Activated B cell treated with CpG ODN at 0.5 μM for 24 hours (primary cell): ENCODE measurements at places on chromosomes 11 and 22.

- no peak for DNase-seq
Observed at GRCh38 chr11:19164230-19164855, 37.4 kb downstream of the CSRP3 start.

DNA sequence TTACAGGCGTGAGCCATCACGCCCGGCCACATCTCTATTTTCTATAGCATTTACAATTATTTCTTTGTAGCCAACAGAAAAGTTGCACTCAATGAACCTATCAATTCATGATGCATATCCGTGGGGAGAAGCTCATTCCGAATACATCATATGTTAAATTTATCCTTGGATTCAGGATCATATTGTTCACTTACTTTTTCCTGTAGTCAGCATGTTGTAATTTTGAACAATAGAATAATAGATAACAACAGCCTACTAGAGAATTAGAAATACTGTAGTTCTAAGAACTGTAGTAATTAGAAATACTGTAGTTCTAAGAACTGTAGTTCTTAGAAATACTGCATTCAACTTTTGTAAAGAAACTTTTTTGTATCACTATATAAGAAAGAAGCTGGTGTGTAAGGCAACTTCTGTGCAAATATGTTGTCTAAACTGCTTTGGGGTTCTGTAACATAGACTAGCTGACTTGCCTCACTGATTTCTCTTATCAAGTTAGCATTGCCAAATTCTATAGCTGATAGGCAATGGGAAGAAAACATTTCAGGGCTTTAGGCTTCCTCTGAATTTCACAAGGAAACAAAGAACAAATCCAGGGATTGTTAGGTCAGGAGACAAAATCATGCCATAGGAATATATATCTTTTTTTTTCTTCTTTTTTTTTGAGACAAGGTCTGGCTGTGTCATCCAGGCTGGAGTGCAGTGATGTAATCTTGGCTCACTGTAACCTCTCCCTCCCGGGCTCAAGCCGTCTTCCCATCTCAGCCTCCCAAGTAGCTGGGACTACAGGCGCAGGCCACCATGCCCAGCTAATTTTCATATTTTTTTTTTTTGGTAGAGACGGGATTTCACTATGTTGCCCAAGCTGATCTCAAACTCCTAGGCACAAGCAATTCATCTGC lies 91.9 kb downstream of the CSTPP1 start:
- no peak for DNase-seq

DNA sequence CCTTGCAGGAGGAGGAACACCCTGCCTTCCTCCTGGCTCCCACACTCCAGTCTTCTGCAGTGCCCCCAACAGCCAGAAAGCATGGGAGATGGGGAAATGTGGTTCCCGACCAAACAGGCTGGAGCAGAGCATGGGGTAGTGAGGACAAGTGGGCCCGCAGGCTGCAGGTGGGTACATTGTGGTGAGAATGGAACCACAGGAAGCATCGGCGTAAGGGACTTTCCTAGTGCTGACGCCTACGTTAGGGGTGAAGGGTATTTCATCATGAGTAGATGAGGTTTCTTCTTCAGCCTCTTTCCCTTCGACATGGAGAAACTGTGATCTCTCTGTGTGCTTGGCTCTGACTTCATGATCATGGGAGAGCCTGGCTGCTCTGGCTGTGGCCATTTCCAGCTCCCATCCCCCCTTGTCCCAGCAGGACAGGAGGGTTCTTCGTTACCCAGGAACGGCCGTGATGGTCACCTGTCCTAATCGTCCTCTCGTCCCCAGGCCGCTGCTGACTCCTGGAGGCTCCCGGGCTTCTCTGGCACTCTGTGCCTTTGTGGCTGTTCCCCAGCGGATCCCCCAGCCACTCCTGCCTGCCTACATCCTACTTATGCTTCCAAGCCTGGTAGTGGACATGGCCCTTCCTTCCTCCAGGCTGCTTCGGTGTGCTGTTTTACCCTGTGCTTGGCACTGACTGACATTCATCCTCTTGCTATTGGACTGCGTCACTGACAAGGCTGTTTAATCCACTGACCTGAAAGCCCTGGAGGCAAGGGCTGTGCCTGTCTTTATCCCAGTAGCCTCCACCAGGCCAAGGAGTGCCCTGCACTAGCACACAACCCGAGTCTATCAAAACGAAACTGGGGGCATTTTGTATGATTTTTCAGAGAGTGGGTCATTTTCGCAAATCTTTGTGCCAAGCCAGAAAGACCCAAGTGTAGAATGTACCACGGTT lies 65.2 kb upstream of the CECR2 start:
- DNase-seq = peak; percentile 37

- DNase-seq = no peak
Observed at GRCh38 chr11:6566704-6567370, 36.6 kb downstream of the RRP8 start.

DNA sequence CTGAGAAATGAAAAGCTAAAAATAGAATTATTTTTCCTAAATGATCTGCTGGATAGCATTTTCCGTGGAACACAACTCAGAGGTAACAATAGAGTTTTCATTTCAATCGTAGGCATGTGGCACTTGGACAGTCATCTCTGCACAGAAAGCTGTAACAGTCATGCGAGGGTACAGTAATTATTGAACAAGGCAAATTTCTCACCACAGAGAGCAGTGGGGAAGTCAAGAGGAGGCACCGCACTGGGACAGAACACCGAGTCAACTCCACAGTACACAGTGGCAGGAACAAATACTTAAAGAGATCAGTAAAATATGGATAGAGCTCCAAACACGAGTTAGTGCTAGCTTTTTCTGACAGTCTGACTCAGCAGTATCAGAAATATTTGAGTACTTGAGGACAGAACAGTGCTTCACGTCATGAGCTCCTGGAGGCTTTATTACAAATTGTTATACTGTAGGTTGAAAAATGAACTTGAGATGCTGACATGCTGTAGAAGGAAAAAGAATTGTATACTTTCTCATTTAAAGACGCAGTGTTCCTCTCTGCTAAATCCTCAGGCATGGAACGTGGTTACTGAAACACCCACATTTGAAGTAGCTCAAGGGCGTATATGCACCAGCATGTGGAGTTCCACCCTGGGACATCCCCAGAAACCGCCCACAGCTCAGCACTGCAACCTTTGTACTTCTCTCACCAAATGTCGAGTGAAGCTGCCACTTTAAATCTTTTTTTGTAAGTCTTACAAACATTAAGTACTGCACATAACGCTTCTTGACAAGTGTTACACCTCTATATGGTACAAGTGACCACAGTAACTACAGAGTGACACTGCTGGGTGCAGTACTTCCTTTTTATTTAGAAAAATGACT lies 27.4 kb upstream of the YPEL1 start:
- no peak for DNase-seq

DNA sequence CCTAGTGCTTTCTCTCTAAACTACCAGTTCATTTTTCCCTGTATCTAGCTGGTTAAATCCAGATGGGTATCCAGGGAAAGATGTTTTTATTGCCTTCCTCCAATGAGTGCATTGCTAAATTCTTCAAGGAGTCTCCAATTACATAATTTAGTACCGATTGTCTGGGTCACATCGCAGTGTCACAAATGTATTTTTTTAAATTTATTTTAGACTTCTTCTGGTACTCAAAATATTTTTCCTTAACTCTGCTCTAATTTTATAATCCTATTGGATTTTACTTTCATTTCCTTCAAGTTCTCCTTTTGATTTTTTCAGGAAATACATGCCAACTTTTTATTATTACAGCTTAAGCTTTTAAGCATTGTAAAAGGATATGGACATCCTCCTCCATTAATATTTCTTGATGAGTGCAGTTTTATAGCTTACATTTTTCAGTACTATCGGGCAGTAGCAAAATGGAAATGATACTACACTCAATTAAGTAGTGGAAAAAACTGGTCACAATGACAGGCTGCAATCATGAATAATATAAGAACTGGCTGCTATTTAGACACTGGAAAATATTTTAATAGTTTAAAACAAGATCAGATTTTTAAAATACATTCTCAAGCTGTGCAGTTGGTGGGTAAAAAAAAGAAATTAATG lies 20.3 kb downstream of the BBOX1 start:
- DNase-seq = no peak

DNA sequence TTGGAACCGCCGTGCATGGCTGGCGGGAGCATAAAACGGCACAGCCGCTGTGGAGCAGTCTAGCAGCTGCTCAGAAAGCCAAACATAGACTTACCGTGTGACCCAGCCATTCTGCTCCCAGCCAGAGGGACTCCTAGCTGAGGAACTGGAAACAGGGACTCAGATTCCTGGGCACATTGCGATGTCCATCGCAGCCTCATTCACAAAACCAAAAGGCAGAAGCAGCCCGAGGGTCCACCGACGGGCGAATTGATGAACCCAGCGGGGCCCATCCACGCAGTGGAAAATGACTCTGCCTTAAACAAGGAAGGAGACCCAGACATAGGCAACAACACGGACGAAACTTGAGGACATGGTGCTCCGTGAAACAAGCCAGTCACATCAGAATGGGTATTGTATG lies 5.7 kb upstream of the MUC5B start:
- DNase-seq = no peak

- DNase-seq = no peak
Observed at GRCh38 chr11:83778596-83778995, 492.4 kb upstream of the CCDC90B start.

DNA sequence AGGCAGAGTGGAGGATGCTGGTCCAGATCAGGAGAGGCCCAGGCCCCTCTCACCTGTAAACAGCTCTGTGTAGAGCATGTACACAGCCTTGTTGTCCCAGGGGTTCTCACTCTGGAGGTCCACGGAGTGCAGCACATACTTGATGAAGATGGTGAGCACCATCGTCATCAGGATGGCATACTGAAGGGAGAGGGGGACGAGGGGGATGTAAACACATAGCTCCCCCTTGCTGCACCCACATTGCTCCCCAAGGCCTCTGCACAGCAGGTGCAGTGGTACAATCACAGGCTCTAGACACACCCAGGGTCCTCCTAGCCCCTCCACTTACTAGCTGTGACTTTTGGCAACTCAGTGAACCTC lies 2.9 kb downstream of the SYVN1 start:
- no peak for DNase-seq

- no peak for DNase-seq
Observed at GRCh38 chr11:33635161-33635560, 65.5 kb downstream of the C11orf91 start.

GRCh38 chr11:76736773-76737495 lies 46.2 kb upstream of the TSKU start:
- no peak for DNase-seq

- DNase-seq = no peak
Observed at GRCh38 chr22:49676230-49676629, 151.4 kb downstream of the BRD1 start.

GRCh38 chr22:39350757-39351688 lies 1.2 kb downstream of the SYNGR1 start:
- no peak for DNase-seq

DNA sequence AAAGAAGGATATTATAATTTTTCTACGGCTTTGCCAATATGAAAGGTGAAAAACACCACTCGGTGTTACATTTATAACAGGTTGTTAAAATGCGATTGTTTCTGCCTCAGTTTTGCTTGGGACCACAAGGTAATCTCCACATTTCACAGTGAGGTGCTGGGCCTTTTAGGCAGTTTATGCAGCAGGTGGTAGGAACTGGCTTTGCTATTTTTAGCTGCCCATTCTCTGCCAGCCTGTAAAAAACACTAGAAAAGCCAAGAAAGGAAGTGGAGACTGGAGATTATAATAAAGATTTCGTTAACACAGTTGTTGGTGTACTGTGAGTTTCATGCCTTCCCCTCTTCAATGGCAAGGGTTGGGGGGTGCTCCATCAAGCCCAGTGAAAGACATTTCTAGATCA lies 8.0 kb upstream of the MRPL16 start:
- no peak for DNase-seq

GRCh38 chr11:93662175-93662570 lies 691 bp downstream of the CEP295 start:
- no peak for DNase-seq

GRCh38 chr11:12455938-12456337 lies 78.6 kb downstream of the PARVA start:
- DNase-seq = no peak

- DNase-seq = no peak
Observed at GRCh38 chr11:66937193-66937733, 20.9 kb downstream of the PC start.

DNA sequence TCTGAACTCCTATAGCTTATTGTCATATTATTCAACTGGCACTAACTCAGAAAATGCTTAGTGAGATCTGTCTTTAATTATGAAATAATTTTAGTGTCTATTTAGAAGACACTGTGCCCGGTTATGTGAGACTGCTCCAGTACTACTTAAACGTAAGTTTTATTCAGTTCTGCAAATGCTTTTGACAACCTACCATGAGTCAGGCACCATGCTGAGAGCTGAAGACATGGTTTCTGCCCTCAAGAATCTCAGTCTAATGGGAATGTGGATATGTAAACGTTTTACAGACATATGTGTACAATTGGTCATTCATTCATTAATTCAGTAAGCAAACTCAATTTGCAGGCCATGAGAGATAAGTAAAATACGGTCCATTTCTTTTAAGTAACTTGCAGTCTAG lies 40.0 kb downstream of the DCUN1D5 start:
- no peak for DNase-seq

GRCh38 chr22:18032455-18033101 lies 8.2 kb upstream of the MICAL3 start:
- no peak for DNase-seq

DNA sequence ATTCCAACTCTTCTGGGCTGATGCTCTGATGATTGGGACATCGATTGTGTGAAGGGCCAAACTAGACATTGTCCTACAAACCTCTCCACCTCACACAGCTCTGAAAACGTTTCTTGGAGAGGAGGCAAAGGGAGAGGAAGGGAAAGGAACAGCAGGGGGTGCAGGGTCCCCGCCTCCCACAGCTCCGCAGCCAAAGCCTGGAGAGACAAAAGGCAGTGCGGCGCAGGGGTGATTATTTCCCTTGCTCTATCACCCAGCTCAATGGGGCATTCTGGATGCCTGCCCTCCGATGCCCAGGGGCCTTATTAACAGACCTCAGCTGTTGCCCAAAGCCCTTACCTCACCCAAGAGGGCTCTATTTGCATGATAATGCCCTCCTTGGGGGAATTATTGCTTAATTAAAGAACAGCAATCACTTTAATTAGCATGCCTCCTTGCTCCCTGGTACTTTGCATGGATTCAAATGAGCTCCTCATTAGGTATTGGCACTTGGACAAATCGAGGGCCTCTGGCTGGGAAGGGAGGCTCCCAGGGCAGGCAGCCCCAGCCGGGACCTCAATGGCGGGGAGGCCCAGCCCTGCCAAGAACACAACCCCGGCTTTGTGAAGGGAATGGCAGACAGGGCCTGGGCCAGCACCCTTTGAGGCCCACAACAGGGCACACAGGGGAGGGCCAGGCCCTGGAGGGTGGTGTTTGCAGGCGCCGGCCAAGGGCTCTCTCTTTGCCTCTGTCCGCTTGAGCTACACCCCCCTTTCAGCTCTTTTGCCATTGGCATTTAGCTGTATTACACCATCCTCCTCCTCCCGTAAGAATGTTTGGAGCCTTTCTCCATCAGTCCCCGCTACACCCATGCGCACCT lies 19.8 kb upstream of the CDON start:
- no peak for DNase-seq
